ENCODE measurements at places on chromosomes 1 and 21.
A peak's percentile ranks its signal among the peaks of the same experiment; 100 is the strongest.

DNA sequence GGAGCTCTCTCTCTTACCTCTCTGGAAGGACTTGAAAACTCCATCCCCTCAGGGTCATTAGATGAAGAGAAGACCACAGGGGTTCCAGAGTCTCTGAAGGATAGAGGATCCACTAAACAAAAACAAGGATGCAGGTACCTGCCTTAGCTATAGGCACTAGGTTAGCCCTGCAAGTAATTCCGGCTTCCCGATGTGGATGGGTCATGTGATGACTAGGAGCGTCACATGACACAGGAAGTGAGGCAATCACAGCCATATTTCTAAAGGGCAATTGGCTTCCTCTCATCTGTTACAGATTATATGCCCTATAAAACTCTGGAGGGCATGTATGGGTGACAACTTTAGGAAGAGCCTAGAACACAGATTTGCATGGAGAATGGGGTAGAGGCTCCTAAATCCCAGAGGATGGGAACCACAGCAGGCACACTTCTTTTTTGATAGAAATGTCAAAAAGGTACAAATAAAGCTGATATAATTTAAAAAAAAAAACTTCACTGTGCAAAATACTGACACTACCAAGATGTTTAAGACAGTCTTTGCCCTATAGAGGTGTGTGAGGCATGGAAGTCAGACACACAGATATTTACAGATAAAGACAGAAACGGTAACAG lies 14.1 kb downstream of the ENTREP3 start:
- peak; percentile 90 for DNase-seq

GRCh38 chr1:77631751-77632150 lies 50.7 kb downstream of the ZZZ3 start:
- no peak for DNase-seq

DNA sequence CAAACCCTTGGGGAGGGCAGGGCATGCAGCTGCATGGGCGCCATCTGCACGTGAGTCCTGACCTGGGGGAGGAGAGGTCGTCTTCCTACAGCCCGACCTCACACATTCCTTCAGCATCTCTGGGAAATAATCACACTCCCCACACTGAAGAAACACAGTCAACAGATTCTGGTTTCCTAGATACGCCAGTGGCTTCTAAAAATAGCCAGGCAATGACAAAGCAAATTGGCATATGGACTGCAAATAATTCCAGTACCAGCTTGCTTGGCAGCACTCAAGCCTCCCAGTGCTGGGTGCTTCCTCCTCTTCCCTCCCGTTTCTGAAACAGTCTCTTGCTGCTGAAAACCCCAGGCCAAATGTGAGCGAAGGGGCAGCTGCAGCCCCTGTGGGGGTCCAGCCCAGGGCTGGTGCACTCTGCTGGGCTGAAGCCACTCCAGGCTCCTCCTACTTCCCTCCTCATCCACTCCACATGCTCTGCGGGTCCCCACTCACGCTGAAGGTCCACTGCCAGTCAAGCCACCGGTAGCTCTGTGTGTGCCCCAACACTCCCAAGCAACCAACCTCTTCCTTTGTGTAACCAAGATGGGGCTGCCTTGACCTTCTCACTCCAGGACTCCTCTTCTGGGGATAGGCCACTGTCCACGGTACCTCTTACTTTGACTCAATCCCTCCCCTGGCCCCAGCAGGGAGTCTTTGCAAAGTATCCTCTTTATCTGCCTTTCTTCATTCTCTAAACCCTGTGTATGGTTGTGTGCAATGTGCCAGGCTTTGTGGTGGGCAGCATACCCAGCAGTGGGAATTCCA lies 69.0 kb downstream of the KCND3 start:
- peak; percentile 12 for DNase-seq

DNA sequence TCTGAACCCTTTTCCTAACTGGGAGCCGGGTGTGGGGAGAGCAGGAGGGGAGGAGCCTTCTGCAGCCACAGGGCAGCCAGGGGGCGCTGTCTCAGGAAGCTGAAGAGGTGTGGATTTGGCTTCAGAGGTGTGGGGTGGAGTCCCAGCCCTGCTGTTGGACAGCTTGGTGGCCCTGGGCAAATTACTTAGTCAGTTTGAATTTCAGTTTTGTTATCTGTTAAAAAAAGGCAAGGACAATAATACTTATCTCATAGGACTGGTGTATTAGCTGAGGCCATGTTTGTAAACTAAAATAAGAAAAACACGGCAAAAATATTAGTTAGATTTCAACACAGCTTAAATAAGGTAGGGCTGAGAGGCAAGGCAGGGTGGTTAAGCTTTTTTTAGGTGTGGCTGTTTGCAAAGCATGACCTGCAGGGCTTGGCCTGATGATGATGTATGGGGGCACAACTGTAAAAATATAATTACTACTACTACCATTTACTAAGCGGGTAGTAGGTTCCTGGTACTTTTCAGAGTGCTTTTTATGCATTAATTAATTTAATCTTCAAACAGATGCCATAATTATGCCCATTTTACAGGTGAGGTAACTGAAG lies 111.8 kb downstream of the PLXNA2 start:
- DNase-seq: peak; percentile 83

Measured in hematopoietic multipotent progenitor cell treated with erythropoietin and hydrocortisone succinate and interleukin-3 and kit ligand, for 8 days (in vitro differentiated cells).